ENCODE measurements at places on chromosomes 7 and 10. TPM values are rescaled to one million over a fixed set of nuclear protein-coding genes. Genes with fewer than 3 reads are reported as not detected.

PANK1 gene
- 11.1 TPM for total RNA-seq

PPIA gene
- 637 TPM for total RNA-seq

SERPINE1 gene
- total RNA-seq, result 41.6 TPM

ZKSCAN5 gene
- total RNA-seq, result 6.3 TPM

TMEM140 gene
- 12.0 TPM for total RNA-seq

Data from left cardiac atrium (tissue), 4 donors.